ENCODE measurements at places on chromosomes 7 and 10.

GRCh38 chr7:127683776-127684681, 32.0 kb downstream of the SND1 start:
- DNase-seq: no peak

- DNase-seq: no peak
Observed at GRCh38 chr7:23222439-23223030, 24.0 kb upstream of the GPNMB start.

DNA sequence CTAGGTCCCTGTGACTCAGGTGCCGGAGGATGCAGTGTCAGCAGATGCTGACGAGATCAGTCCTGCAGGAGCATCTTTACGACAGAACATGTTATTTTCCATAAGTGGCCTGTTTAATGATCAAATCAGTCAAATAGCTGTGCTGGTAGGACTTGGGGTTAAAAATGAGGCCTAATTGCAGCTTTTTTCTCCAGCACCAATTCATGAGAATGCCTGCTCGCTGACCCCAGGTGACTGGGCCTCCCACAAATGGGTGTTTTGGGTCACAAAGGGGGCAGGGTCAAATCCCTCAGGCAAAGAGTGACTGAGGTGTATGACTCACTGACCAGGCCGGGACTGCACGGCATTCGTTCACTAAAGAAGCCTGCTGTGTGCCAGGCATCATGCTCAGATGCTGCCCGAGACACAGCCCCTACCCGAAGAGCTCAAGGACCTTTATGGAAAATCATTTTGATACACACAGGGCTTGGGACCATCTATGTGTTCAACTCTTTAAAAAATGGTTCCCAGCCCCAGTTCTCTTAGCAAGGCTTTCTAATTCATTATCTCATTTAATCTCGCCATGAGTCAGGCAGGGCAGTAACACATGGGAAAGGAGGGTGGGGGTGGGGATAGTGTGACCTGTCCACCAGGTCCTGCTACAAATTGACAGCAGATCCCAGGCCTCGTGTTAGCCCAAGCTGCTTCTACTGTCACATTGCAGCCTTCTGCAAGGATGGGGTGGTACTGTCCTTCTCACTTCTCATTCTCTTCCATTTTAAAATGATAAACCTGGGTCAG, 21.1 kb downstream of the ZNF775 start:
- no peak for DNase-seq

GRCh38 chr10:132497063-132497680, 40.4 kb upstream of the INPP5A start:
- no peak for DNase-seq

GRCh38 chr7:36487756-36488336, 98.2 kb downstream of the ANLN start:
- no peak for DNase-seq

- no peak for DNase-seq
Observed at GRCh38 chr7:66894463-66895080, 26.5 kb upstream of the TMEM248 start.

Measured in hepatic stellate cell (primary cell).